Panc1 (cell line): ENCODE measurements at places on chromosomes 1 and 21. TPM values are rescaled to one million over a fixed set of nuclear protein-coding genes. Genes with fewer than 3 reads are reported as not detected.

GRCh38 chr1:28343405-28343804 lies 14.6 kb downstream of the MED18 start:
- H3K4me1 ChIP-seq = no peaks in the 10 kb centered on the region
- no peak overlapping the region for H3K27ac ChIP-seq
- H3K36me3 ChIP-seq = no peaks in the 10 kb centered on the region
- H3K4me3 ChIP-seq = no peak overlapping the region
- no peak for DNase-seq

- no peak overlapping the region for H3K27ac ChIP-seq
- no peaks in the 10 kb centered on the region for H3K27me3 ChIP-seq
- H3K4me1 ChIP-seq = no peaks in the 10 kb centered on the region
- no peak for DNase-seq
- no peaks in the 10 kb centered on the region for H3K36me3 ChIP-seq
Measured at GRCh38 chr1:11518016-11518701, 39.2 kb downstream of the DISP3 start.

DNA sequence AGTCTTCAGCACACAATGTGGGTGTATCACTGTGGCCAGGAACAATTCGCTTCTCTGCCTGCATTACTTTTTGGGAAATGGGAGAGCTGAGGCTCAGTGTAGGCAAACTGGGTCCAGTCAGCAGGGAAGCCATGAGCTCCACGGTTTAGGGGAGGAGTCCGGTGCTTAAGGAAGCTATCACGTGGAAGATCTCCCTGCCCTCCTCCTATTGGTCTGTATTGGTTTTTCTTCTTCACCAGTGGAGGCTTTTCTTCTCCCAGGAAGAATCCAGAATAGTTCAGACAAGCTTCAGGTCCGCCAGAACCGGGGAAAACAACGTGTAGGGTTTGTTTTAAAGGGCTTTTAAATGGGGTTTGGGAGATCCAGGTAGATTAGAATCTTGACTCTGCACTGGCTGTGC lies 156.2 kb upstream of the CAMK1G start:
- no peak overlapping the region for H3K4me3 ChIP-seq
- DNase-seq = no peak

- no peak for DNase-seq
- 0 out of 2 replicates have a peak, but pooled peaks cover 7% of the 10 kb centered on the region for H3K4me1 ChIP-seq
- no peak overlapping the region for H3K4me3 ChIP-seq
Measured at GRCh38 chr21:36926989-36927718, 39.3 kb downstream of the HLCS start.

DNA sequence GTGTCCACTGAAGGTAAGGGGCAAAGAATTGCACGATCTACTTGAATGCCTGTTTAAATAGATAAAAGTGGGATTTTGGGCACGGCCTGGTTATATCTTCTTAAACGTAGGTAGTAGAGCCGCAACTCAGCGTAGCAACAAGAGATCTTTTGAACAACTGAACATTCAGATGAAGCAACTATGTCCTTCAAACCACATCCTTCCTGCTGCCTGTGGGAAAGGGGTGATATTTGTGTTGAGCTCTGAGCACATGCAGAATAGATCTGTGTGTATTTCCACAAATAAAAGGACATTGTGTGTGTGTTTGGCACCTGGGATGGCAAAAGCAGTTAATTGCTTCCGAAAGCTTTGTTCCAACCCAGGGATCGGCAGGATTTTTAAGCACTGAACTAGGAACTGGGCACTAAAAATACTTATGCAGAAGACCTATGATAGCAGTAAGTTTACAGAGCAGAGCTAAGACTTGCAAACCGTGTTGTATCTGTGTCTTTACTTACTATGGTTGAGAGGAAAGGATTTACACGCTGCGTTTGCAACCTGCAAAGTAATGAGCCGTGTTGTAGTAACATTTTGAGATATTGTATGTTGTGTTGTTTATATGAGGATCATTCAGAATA lies 333.4 kb downstream of the CHRM3 start:
- no peaks in the 10 kb centered on the region for H3K27me3 ChIP-seq
- DNase-seq = no peak
- no peaks in the 10 kb centered on the region for H3K36me3 ChIP-seq
- H3K4me1 ChIP-seq = no peaks in the 10 kb centered on the region

GRCh38 chr1:31633117-31633516 lies 11.6 kb downstream of the PEF1 start:
- H3K4me3 ChIP-seq = no peak overlapping the region
- H3K27ac ChIP-seq = no peak overlapping the region
- no peaks in the 10 kb centered on the region for H3K4me1 ChIP-seq
- no peaks in the 10 kb centered on the region for H3K27me3 ChIP-seq

The ACTA1 gene
- not detected for total RNA-seq

The TMEM79 gene
- total RNA-seq = 5.5 TPM

The CFAP107 gene
- not detected for total RNA-seq

The FAM72D gene
- 12.8 TPM for total RNA-seq

The RYR2 gene
- total RNA-seq = 0.03 TPM

The ADGRL4 gene
- not detected for total RNA-seq
